ENCODE measurements at places on chromosomes 1 and 21. TPM values are rescaled to one million over a fixed set of nuclear protein-coding genes. Genes with fewer than 3 reads are reported as not detected.

DNA sequence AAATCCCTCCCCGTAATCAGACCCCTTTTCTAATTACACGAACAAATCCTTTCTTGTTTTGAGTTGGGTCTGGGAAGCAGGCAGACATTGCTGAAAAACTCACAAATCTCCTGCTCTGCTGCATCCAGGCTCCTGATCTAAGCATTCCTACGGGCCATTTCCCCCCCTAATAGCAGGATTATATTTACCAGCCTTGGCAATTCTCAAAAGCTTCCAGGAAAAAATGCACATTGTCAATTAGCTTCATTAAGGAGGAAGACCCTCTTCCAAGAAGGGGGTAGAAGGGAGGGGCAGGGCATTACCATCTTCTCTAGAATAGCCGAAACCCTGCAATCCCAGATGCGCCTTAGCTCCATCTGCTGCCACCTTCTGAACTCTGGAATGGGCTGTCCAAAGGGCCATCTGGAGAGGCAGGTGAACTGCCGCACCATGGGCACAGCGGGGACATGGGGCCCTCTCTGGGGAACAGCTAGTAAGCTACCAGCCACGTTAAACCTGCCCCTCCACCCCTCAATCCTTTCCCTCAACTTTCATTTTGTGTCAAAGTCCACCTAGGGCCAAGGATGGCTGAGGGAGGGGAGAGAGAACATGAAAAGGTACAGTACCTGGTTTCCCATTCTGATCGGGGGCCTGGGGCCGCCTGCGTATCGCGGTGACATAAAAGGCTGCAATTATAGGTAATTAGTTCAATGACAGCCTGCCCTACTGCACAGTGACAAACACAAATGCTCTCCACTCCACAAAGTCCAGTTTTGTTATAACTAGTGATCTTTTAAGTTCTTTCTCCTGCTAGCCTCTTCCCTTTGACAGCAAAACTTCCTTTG lies 56.8 kb downstream of the MRPL37 start:
- DNase-seq = no peak

- no peak for DNase-seq
These were observed 94.5 kb downstream of the PLPPR4 start for GRCh38 chr1:99358770-99359169.

- no peak for DNase-seq
These were observed 13.8 kb upstream of the KDM4A start for GRCh38 chr1:43636006-43636641.

The DSCAM gene
- total RNA-seq = not detected

GRCh38 chr1:58842941-58843340 lies 59.1 kb upstream of the JUN start:
- DNase-seq = no peak

- no peak for DNase-seq
These were observed 27.3 kb upstream of the WASF2 start for GRCh38 chr1:27517301-27517700.

The HMGN2 gene
- total RNA-seq = 288 TPM

The MYCL gene
- 5.1 TPM for total RNA-seq

The TMEM269 gene
- total RNA-seq = not detected

The CREG1 gene
- total RNA-seq = 152 TPM

GRCh38 chr1:171115280-171115897 lies 24.7 kb downstream of the FMO3 start:
- no peak for DNase-seq

- DNase-seq = no peak
These were observed 902.9 kb downstream of the LTN1 start for GRCh38 chr21:28089599-28090441.

- no peak for DNase-seq
These were observed 52.1 kb downstream of the EIF2D start for GRCh38 chr1:206560007-206560716.

GRCh38 chr1:243848858-243849420 lies 1.1 kb downstream of the AKT3 start:
- DNase-seq = peak; percentile 59

The EDARADD gene
- 2.5 TPM for total RNA-seq

GRCh38 chr1:61828805-61829204 lies 86.5 kb downstream of the PATJ start:
- DNase-seq = no peak

DNA sequence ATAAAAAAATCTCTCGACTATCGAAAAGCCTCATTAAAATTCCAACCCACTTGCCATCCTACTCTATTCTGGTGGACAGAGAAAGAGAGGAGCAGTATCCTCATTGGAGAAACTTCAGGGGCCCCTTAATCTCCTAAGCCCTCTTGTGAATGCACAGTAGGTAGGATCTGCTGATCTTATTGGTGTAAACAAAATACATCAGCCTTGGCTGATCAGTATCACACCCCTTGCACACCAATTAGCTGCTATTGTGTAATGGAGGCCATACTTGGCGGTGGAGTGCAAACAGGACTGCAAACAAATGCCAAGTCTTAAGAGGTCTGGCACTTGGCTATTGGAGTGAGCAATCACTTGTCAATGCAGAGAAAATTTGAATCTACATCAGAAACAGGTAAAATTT lies 15.7 kb downstream of the VCAM1 start:
- no peak for DNase-seq

Data from SK-MEL-5 (cell line).